ENCODE measurements at places on chromosomes 4 and X. TPM values are rescaled to one million over a fixed set of nuclear protein-coding genes. Genes with fewer than 3 reads are reported as not detected.

MAGEB4 gene
- total RNA-seq = not detected

DNA sequence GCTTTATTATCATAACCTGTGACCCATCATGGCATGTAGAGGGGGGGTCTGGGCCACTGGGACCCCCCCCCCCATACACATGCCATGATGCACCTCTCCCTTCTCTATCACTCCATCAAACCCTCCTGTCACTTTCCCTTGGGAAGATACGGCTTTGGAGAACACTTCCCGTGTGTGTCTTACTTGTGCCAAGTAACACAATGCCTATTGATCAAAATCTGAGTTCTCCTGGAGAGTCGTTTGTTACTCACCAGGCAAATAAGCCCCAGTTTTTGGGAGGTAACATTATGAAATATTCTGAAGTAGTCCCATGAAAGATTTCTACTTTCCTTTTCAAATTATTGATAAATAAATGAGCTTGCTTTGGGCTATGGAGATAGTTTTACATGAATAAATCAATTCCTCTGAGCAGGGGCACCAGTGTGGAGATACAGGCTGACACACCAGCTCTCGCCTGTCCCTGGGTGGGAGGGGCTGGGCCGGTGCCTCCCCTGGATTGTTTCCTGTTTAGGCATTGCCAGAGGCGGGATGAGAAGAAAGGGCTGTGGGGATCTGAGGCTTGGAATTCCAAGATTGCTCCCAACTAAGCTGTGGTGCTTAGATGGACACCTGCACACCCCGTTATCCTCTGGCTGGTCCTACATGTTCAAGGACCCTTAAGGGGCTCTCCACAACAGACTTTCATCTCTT is 63.2 kb upstream of the WWC2 start:
- no peak for DNase-seq

- DNase-seq = no peak
These were observed 303.5 kb downstream of the ANKRD50 start for GRCh38 chr4:124409044-124409443.

SLC7A11 gene
- total RNA-seq = 10.4 TPM

DNA sequence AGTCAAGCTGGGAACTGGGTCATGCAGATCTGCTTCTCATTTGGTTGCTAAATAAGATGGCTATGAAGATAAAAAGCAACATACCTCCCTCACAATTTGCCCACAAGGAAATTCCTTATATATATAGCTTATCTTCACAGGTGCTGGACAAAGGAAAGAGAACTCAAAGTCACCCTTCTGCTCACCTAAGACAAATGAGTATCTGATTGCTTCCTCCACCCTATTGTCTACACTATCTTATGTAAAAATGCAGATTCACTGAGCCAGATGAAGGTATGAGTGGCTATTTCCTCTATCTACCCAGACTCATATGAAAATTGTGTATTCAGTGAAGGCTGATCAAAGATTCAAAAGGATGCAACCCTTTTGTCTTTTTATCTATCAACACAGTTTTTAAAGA is 50.8 kb downstream of the CHM start:
- no peak for DNase-seq

GRCh38 chrX:65723706-65724105 is 56.3 kb downstream of the MSN start:
- no peak for DNase-seq

Data from glutamatergic neuron (in vitro differentiated cells).